NCI-H1694 treated with DMSO at 0.1 percent for 48 hours (cell line): ENCODE measurements at places on chromosomes 3 and 15.
A peak's percentile ranks its signal among the peaks of the same experiment; 100 is the strongest.

- DNase-seq, result no peak
Measured at GRCh38 chr3:95464346-95464745, 1350.0 kb upstream of the EPHA6 start.

- DNase-seq, result peak; percentile 25
Measured at GRCh38 chr3:153026026-153026425, 136.0 kb upstream of the RAP2B start.

- no peak for DNase-seq
Measured at GRCh38 chr3:104263477-104263876, 1103.2 kb upstream of the ALCAM start.

- DNase-seq, result no peak
Measured at GRCh38 chr3:148631124-148631903, 66.4 kb upstream of the AGTR1 start.

DNA sequence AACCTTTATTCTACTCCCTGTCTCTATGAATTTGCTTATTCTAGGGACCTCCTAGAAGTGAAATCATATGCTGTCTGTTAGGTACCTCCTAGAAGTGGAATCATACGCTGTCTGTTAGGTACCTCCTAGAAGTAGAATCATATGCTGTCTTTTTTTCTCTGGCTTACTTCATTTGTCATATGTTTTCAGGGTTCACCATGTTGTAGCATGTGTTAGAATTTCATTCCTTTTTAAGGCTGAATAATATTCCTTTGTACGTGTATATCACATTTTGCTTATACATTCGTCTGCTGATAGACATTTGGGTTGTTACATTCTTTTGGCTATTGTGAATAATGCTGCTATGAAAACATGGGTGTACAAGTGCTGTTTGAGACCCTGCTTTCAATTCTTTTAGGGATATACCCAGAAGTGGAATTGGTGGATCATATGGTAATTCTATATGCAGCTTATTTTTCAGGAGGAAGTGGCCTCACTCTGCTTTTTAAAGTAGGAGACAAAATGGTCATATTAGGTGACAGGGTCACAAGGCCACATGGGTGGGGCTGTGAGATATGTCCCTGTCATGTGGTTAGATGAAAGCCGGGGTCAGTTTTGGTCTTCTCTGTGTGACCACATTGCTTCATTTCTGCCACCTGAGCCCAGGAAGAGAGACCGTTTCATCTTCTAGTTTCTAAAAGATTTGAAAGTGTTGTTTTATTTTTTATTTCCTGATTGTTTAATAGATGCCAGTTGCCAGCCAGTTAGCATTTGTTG, 76.7 kb downstream of the FLNB start:
- DNase-seq, result no peak

DNA sequence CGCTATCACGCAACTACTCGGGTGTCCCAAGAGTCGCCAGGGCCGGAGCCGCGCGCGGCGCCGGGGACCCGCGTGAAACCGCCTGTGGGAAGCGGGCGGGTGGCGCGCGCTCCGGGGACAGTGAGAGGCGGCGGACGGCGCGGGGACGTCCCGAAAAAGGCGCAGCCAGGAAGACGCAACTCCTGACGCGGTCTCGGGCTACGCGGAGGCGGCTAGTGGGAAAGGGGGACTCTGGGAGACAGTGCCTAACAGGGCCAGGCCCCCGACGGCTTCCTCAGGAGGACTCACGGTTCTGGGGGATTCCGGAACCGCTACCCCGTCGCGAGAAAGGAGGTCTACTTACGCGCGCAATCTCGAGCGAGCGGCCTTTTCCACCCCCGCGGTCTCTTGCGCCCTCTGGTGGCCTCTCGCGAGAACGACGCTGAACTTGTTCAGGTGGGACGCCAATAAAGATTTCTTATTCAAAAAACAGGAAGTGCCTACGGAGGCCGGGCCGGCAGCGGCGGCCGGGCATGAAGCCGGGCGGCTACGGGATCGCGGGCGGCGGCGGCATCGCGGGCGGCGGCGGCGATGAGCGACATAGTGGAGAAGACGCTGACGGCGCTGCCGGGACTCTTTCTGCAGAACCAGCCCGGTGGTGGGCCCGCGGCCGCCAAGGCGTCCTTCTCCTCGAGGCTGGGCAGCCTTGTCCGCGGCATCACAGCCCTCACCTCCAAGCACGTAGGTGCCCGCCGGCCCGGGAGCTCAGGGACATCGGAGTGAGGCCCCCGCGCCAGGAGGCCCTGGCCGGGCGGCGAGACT, at the start of gene AP4E1:
Gene AP4E1 (plus strand): TSS at position 475 of the 801 bp plus-strand sequence. CDS start 96 bp downstream, at position 571.
- peak; percentile 79 for DNase-seq

GRCh38 chr15:100194996-100195395, 146.8 kb downstream of the ADAMTS17 start:
- no peak for DNase-seq

DNA sequence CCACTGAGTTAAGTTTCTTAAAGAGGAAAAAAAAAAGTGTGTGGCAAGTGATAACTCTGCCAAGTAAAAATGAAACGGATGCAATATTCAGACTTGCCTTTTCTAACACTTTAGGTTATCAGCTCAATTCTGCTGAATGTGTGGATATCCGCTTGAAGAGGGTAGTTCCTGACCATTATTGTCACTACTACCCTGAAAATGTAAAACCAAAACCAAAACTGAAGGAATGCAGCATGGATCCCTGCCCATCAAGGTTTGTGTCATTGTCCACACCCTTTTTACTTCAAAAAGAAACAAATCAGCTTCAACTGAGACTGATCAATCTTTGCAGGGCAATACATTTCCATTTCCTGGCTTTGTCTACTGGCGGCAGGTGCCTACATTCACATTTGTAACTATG, 236.1 kb downstream of the ADAMTSL3 start:
- DNase-seq, result no peak

DNA sequence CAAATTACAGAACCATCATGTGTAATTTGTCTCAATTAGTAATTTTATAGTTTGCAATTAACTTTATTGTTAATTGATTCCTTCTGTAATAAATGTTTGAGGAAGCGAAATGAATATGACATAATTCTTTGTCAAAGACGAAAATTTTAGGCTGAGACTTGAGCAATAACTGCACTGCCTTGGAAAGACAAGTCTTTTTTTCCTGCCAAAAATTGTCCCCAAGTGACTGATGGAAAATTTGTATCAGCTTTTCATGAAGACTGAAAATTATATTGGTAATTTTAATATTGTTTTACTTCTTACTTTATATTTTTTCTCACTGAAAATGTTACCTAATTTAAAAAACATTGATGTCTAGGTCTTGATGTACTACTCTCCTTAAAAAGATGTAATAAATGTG, 622.6 kb downstream of the NLGN1 start:
- no peak for DNase-seq

- DNase-seq, result peak; percentile 89
Measured at GRCh38 chr15:68620721-68621527, 42.1 kb downstream of the CORO2B start.

DNA sequence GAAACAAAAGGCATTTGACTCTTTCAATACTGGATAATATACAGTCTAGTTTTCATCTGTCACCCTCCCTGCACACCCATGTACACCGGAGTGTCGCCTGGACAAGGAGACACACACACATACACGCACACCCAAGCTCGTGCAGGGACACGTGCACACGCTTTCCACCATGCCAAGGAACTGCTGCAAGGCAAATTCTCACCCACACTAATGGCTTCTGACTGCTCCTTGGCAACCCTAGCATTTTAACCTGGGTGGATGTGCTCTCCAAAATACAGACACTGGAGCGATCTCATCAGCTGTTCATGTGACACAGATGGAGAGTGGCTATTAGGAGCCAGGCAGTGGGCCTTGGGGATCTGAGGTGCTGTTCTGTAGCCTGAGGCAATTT, 61.6 kb downstream of the MEIS2 start:
- DNase-seq, result no peak

DNA sequence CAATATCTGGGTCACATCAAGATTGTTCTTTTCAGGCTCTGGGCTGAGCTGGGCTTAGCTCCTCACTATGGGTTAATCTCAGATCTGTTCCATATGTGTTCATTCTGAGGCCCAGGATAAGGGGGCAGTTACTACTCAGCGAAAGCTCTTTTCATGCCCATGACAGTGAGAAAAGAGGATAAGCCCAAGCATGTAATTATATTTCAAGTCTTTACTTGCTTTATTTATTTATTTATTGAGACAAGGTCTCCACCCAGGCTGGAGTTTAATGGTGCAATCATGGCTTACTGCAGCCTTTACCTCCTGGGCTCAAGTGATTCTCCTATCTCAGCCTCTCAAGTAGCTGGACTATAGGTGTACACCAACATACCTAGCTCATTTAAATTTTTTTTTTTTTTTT, 44.7 kb upstream of the SELENOK start:
- DNase-seq, result no peak

DNA sequence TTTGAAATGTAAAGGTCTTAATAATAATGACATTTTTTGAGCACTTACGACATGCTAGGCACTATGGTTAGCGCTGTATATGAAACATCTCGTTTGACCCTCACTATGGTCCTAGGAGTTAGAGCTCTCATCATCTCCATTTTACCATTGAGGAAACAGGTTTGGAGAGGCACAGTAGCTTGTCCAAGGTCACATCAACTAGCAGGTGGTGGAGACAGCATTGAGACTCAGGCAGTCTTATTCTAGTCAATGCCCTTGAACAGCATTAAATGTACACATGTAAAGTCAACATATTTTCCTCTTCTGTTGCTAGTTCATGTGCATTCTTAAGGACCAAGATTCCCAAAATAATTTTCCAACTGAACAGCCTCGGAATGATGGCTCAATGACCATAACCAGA, 4.8 kb downstream of the ARHGEF3 start:
- DNase-seq, result no peak

DNA sequence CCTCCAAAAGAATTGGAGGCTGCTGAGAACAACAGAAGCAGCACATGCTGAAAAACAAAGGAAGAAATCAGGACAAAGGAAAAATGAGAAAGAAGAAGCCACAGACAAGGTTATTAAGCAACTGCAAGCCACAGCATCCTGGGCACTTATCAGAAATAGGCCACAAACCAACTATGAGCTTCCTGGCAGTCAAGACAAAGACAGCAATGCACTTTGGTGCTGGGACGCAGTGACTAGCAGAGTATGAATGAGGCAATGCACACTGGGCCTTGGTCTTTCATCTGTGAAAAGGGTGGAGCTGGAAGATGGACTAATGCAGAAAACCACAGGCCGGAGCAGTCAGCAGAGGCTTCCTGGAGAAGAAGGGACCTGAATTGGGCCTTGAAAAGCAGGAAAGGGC, 56.0 kb upstream of the LINGO1 start:
- DNase-seq, result no peak

DNA sequence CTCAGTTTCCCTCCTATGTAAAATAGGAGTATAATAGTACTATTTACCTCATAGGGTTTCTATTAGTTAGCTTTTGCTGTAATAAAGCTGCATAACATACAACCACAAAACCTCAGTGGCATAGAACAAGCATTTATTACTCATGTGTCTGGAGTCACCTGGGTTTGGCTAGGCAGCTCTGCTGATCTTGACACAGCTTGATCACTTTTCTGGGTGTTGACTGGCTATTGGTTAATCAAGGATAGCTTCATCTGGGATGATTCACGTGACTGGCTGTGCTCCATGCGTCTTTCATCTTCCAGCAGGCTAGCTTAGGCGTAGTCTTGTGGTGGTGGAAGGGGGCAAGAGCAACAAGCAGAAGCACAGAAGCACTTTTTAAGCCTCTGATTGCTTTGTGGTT, 112.6 kb downstream of the SQOR start:
- DNase-seq, result no peak

GRCh38 chr3:130488769-130489450, 28.1 kb upstream of the COL6A6 start:
- no peak for DNase-seq

DNA sequence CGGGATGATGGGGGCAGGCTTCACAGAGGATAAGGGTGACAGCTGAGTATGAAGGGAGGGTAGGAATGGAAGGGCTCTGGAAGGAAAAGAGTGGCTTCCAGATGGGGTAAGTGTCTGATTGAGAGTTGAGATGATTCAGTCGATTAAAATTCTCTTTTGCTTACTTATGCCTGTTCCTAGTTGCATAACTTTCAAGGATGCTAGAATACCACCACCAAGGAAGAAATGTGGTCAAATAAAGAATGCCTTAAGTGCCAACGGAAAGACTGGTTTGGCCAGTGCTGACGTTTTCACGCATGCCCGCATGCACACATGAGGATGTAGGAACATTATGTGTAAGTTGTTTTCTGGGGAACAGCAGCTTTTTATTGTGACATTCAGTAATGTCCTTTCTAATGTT, 263.4 kb upstream of the WNT5A start:
- DNase-seq, result no peak

DNA sequence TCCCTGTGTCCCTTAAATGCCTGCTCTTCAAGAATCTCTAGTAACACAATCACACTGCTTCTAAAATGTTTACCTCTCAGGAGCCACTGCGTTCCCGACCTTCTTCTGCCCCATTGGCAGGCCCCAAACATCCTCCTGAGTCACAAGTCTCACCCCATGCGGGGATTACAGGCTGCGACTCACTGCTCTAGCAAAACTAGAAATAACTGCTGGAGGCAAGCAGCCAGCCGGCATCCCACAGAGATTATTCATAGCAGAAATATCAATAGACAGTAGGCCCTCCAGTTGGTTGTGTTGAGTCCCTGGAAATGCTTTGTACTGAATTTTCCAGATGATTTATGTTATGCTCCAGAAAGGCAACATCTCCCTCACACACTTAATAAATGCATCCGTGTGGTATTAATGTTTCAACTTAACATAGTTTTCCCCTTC, 64.8 kb downstream of the RFTN1 start:
- no peak for DNase-seq

DNA sequence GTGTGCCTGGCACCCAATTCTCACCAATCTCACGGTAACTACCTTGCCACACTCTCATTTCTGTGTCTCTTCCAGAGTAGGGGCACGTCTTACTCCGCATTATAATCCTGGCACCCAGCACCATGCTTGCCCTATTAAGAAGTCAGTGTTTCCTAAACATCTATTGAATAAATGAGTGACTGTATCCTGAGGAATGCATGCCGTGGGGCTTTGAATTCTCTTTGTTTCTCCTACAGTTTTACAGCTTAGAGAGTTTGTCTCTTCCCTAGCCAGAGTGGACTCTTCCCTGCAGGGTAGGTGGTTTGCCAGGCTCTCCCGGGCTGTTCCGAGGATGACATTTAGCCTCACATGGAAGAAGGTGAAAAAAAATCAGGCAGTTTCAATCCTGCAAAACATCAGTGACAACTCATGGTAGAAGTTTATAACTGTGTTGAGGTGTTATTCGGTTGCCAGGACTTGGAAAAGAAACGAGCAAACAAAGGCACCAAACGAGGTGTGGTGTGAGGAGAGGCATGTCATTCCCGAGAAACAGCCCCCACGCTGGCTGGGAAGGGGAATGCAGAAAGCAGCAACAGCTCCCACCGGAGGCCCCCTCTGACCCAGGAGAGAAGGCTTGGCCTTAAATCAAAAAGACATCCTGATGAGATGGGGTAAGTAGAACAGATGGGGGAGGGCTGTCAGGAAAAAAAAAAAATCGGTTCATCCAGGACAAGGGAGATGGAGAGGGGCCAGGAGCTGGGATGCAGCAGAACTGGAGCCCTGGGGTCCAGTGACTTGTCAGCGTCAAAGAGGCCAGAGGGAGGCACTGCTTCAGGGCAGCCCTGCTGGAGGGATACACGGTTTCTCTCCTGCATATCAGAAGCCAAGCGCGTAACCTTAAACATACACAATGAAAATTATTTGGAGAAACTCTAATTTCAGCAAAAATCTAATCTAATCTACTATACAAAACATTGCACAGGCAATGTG, 168.4 kb upstream of the ARRDC4 start:
- DNase-seq, result no peak
